ENCODE measurements at places on chromosomes 2 and 18.

DNA sequence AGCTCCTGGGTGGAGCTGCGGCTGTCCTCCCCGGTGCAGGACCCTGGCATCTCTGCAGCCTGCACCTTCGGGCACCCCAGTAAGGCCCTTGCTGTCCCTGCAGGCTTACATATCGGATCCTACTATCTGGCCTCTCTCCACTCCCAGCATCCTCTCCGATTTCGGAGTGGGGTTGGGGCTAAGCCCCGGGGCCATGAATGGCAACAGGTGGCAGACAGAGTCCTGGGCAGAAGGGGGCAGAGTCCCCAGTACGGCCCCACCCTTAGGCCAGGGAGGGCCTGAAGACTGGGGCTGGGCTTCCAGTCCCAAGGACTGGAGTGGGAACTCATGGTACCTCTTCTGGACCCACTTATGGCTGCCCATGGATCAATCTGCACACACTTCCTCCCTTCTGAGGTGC is 180.4 kb upstream of the MC4R start:
- DNase-seq, result no peak

DNA sequence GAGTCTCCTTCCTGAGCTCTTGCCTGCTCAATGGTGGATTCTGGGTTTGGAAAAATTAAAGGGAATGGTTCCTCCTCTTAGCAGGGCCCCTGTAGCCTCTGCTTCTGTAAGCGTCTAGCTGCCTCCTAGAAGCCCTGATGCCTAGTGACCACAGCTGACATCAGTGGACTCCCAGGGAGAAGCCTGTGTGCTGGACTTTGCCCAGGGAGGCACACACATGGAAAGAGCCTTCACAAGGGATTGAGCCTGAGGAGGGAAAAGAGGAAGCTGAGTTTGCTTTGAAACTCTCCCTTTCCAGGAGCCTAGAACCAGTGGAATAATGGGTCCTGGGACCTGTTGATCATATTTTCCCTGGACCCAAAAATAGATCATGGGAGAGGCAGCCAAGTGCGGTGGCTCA is 1.4 kb upstream of the CFAP65 start:
- DNase-seq, result no peak

DNA sequence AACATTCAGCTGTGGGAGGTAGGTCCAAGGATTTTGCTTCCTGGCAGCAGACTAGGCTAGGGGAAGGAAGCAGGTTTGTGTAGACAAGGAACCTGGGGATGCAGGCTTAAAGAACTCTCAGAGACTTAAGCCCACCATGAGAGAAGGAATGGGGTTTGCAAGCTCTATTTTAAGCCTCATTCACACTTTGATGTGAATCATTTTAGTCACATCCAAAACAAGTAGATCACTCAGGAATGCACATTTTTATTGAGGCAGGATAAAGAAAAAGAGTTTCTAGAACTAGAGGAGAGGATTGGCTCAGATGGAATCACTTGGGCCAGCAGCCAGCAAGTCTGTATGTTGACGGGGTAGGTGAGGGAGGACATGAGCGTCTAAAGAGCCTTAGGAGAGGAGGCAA is 3.3 kb upstream of the NAPG start:
- DNase-seq, result no peak

DNA sequence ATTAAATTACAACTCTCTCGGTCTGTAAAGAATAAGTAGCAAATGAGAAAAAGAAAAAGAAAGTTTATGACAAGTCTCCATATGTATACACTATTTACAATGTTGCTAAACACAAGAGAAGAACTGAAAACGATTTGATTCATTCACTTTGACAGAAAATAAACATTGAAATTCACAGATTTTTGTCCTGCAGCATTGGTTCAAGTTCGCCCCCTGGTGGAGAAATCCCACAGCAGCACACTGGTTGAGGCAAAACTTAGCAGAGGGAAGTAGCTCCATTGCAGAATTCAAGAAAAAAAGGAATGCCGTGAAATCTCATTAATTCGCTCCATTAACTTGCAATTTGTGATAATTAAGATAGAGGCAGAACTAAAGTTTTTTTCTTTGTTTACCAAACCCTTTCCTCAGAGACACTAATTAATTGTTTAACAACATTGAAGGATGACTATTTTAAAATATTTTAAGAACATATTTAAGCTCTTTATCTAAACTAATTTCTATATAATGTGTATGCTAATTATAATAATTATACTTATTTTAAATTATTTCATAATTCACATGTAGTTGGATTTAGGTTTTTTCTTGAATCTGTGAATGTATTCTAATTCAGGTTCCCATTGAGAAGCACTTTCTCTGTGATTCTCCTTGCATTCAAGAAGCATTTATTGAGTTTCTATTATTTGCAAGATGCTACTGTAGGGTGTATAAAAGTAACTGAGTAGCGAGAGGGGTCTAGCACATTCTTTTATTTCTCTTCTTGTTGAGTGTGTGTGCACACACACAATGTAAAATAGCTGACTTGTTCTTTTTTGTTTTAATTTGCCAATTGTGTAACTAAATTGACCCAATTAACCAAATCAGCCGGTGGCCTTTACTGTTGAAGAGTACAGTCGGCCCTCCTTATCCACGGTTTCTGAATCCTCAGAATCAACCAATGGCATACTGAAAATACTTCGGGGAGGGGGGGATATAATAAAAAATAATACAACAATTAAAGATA is 74.1 kb downstream of the COL4A3 start:
- DNase-seq, result no peak

Measured in T-cell (primary cell).